A673 (cell line): ENCODE measurements at places on chromosomes 3 and 15. TPM values are rescaled to one million over a fixed set of nuclear protein-coding genes. Genes with fewer than 3 reads are reported as not detected.

- DNase-seq = no peak
Observed at GRCh38 chr3:149388531-149389417, 11.3 kb upstream of the TM4SF1 start.

DNA sequence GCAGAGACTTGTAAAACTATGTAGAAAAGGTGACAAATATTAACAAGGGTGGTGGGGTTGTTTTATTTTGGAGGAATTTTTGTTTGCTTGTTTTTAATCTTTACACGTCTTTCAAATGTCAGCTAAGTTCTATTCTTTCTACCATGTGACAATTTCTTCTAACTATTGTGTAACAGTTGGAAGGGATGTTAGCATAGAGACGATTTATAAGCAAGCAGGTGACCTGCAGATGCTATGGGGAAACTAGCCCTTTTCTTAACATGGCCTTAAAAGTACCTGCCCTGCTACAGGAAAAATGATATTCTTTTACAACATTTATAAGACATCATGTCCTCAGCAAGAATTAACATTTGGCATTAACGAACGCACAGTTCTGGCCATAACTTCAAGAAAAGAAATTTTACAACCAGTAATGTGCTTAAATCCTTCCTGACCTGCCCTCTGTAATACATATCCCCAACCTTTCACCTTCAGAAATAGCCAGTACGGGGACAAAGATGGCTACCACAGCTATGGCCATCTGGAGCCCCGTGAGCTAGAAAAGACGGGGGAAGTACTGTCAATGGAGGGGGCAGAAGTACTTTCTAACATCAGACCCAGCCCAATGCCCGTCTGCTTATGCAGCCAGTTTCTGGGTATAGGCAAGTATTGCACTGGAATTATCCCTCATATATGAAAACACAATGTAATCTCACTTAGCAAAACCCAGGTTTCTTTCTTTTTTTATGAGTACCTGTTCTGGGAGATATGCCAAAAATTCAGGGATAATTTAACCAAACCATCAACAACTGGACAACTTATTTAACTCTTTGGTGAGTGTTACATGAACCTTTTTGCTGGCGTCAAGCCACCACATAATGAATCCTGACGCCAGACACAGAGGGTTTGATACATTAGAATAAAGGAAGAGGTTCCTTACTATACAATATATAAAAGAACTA lies 67.7 kb upstream of the NR2F2 start:
- DNase-seq = no peak

Gene PLSCR2
- total RNA-seq = not detected in 2 replicates

Gene CHRNA3
- total RNA-seq = not detected in 2 replicates

Gene IL17RE
- total RNA-seq = 2.3 and 2.6 TPM in 2 replicates

DNA sequence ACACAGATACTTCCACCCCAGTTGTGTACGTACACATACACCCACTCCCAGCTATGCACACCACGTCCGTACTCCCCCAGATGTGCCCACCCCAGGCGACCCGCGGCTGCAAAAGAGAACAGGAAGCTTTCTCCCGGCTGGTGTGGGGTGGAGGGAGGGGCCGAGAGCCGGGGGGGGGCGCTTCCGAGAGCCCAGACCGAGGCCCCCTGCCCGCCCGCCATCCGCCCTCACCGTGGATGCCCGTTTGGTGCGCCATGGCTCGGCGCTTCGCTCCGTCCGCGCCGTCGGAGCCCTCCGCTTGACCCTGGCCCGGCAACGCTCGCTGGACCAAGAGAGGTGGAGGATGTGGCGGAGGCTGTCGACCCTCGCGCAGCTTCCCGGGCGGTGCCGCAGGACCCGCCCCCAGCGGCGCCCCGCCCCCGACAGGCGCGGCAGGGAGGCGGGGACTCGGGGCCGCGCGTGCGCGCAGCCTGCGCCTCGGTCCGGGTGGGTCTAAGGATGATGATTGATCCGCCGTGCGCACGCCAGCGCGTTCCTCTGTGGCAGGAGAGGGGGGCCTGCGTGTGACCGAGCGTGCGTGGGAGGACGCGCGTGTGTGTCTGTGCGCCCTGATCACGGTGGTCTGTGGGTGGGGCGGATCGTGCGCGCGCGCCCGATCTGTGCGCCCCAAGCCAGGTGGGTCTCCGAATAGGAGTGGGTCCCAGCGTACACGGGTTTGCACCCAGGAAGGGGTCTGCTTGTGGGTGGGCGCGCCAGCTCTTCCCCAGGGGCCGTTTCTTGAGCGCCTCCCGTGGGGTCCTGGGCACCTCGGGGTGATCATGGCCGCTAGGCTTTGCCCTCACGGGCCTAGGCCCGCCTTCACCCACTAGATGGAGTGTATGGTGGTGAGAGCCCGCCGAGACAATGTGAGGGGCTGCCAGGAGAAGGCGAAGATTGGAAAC lies at the start of gene TWF2:
TSS of gene TWF2 (minus strand) at position 398 of the 941 bp plus-strand sequence. CDS start at position 256, 142 bp downstream.
- DNase-seq = peak; percentile 71

- no peak for DNase-seq
Observed at GRCh38 chr3:99879275-99879674, 61.6 kb downstream of the CMSS1 start.

DNA sequence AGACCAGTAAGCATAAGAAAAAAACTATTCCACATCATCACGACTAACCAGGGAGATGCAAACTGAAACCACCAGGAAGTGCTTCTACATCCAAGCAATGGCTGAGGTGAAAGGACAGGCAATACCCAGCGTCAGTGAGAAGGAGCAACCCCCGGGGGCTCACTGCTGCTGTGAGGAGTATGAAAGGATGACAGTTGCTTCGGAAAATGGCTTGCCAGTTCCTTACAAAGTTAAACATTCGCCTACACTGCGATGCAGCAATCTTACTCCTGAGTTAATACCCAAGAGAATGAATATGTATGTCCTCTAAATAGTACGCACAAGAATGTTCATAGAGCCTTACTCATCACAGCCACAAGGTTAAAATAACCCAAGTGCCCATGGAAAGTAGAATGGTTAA lies 13.3 kb upstream of the PLXNA1 start:
- no peak for DNase-seq

DNA sequence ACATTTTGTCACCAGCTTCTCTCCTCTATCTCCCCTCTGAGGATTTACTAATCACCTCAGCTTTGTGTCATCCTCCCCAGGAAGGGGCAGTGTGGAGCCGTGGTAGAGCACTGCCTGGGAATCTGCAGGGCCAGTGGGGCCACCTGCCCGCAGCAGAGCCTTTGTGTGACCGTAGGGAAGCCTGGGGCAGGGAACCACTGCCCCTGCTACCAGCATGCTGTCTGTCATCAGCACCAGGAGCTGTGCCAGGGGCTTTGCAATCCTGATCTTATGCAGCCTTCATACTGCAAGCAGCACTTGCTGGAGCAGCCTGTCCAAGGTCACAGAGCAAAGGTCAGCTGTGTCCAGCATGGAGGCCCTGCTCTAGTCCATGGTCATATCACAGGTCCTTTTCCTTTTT lies 170.2 kb upstream of the IL12A start:
- DNase-seq = no peak

- DNase-seq = no peak
Observed at GRCh38 chr3:136018876-136019275, 53.3 kb downstream of the PPP2R3A start.

DNA sequence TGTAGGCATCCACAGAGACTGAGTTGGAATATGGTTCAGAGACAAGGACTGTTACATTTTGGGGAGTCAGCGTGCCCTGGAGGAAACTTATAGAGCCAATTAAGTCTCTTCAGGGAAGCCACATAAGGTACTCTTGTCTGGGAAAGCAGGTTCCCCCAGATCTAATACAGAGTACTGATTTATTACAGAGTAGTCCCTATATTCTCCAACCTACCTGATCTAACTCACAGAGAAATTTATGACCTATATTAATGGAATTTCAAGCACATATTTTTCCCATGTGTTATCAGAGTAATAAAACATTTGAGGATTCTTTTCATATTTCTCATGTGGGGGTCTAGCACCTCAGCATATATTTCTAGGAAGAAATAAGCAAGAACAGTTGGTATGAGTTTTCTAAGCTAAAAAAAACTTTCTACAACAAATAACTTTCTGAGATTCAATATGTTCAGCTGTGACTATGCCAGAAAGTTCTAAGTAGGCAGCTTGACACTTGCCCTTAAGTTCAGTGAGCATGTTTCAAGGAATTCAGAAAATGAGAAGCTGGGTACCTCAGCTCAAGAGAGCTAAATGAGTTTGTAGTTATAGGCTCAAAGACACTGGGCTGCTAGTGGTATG lies 75.3 kb upstream of the COL8A1 start:
- no peak for DNase-seq

- peak; percentile 55 for DNase-seq
Observed at GRCh38 chr15:80977627-80978036, 12.0 kb downstream of the MESD start.

DNA sequence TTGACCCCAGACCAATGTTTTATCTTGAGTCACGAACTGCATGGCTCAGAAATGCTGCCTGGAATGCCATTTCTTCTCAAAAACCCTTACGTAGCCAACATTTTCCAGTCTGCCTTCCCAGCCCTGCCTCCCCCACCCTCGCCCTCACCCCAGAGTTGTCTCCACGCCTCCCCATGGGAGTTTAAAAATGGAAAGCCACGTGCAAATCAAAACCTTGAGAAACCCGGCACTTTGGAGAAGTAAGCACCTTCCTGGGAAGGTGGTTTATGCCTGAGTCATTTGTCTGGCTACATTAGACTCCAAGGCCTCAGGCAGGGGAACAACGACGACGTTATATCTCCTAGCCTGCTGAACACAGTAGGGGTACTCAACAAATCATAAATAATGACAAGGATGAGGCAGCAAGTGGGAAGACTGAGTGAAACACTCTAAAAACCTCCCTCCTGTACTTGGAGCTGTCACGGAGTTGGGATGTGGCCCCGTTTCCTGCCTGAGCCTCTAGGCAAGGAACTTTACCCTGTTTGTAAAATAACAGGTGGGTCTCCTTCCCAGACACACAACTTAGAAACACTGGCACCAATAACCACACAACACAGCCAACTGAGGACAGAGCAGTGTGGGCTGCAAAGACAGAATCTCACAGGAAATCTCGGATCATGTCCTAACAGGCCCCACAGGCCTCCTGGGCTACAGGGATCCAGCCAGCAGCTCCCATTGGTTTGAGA lies 179.1 kb downstream of the NTRK3 start:
- no peak for DNase-seq

DNA sequence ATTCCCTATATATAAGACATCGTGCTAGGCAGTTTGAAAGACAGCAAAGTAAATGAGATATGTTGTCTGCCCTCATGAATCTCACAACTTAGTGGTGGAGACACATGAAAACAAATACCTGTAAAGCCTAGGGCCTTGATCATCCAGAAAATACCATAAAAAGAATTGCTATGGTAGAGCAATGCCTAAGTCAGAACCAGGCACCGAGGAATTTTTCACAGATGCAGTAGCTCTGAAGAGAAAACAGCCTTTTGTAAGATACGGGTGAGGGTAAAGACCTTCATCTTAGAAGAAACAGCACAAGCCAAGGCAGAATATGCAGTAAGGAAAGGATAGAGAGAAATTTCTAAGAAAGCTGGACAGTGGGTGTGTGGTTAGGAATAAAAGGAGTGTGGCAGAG lies 36.1 kb downstream of the CD200R1L start:
- no peak for DNase-seq

Gene GOLGA8Q
- 0.56 and 1.8 TPM in 2 replicates for total RNA-seq

GRCh38 chr3:36259580-36259979 lies 120.7 kb upstream of the STAC start:
- DNase-seq = no peak

GRCh38 chr15:42903388-42904324 lies 16.9 kb downstream of the TTBK2 start:
- DNase-seq = no peak

- DNase-seq = no peak
Observed at GRCh38 chr15:95146481-95146880, 915.1 kb downstream of the MCTP2 start.

Gene ARL14
- not detected in 2 replicates for total RNA-seq

DNA sequence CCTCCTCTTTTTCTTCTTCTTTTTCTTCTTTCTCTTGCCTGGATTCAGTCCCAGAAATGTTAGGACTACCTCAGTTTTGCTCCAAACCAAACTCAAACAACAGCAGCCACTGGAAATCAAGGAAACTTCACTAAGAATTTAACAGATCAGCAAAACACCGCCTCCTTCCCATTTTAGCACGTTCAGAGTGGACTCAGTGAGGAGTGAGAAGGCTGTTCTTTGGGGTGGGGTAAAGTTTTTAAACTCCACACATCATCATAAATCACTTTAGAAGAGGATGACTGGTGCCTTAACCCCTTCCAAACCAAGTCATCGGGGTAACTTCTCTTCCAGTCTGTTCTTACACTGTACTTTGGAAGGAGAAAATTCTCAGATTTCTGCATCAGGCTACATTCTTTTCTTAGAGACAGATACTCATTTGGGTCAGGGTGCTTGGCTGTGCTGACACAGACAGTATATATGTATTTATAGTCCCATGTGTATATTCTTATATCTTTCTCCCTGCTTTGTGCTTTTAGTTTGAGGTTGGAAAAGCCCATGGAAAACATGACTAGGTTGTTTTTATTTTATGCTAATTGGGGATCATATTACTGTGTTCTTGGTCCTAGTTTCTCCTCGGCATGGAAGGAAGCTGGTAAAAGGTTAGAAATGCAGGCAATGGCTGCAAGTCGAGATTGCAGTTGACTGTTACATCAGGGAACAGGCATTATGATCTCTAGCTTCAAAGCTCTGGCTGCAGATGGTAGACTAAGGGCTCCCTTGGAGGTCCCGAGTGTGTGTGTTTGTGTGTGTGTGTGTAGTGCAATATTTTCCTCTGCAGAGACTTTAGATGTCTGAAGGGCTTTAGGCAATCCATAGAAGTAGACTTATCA lies at the start of gene CCDC80:
TSS of gene CCDC80 (minus strand) at position 214 of the 872 bp plus-strand sequence. CDS start 1,238 bp downstream, outside the sequence.
- DNase-seq = peak; percentile 86

DNA sequence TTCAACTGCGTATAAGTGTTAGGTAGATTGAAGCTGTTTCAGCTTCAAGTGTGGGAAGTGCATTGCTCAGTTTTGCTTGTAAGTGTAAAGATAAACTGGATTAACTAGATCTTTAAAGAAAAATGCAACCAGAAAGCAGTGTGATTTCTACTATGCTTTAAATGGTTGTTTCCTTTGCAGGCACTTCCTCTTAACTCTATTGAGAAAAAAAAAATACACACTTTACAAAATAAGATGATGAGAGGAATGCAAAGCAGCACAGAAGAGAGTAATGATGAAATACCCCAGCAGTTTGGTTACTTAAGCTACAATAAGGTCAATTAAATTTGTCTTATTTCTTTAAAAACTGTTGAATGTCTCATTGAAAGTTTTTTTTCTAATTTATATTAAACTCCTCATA lies 40.8 kb downstream of the DPH6 start:
- DNase-seq = peak; percentile 45

GRCh38 chr3:134991472-134992010 lies 196.5 kb downstream of the EPHB1 start:
- no peak for DNase-seq
